ENCODE measurements at places on chromosomes 11 and 22.

DNA sequence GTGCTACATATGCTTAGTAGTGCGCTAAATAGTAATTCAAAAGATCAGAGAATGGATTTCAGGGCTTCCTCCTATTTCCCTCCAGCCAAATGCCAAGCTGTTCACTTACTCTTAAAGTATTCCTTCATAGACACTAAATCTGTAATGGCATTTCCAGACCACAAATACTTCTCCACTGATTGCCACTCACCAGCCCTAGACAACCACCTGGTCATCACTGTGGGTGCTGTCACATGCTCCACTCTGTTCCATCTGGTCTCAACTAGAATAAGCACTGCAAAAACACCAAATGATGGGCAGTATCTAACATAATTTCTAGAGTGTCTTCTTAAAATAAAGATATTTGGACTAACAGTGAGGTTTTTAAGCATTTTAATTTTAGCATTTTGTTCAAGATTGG lies 341.3 kb downstream of the AASDHPPT start:
- DNase-seq = no peak

GRCh38 chr11:113840932-113841664 lies 34.3 kb downstream of the USP28 start:
- DNase-seq = no peak

GRCh38 chr11:7971846-7972245 lies 6.6 kb upstream of the NLRP10 start:
- DNase-seq = no peak

DNA sequence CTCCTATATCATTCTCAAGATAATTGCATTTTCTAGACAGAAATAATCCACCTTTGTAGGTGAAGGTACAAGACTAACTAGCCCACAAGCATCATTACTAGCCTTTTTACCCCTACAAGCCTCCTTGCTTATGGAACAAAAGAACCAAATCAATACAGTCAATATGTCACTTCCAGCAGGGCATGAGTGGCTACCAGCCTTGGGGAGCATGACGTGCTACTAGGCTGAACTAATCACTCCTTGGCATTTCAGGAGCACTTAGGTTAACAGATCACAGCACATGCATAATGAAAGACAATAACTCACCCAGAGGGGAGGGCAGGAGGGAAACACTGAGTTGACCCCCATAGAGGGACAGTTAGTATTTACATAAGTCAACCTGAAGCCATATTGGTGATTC lies 2.7 kb downstream of the DRD2 start:
- no peak for DNase-seq

GRCh38 chr11:65648997-65649493 lies 11.1 kb downstream of the SIPA1 start:
- no peak for DNase-seq

DNA sequence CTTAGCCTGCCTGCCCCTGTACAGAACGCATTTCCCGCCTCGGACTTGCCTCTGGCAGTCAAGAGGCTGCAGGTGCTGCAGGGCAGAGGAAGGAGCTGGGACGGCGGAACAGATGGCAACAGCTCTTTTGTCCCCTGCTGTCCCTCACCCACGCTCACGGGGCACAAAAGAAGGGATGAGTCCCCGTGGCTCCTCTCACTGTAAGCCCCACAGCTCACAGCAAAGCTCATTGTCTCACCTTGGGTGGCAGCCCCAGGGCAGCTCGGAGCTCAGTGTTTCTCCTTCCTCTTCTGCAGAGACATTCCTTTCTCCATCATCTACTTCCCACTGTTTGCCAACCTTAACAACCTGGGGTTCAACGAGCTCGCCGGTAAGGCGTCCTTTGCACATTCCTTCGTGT lies 24.3 kb downstream of the SLC25A18 start:
- DNase-seq = no peak

DNA sequence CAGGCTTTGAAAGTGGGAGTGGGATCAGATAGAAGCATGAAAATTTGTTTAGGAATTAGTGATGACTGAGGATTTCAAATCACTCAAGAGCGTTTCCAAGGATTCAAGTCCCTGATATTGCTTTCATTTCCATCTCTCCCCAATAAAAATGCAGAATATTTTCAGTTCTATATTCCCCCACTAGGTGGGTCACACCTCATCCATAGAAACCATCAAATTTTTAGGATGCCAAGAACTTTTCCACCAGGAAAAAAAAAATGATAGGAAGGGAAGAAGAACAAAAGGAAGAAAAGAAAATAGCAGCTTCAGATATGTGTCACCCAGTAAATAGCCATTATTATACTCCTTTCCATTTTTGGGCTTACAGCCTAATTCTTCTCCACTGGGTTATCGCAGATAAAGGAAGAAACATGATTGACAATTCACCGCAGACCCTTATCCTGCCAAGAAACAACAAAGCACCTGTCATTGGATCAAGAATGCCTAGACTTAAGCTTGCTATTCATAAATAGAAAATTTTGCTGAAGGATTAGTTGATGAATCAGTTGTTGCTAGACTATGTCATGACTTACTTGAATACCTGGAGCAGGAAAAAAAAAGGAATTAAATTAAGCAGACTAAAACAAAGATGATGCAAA lies 30.3 kb upstream of the OR10D3 start:
- DNase-seq = no peak

GRCh38 chr11:38553148-38553547 lies 1955.1 kb upstream of the RAG2 start:
- no peak for DNase-seq

DNA sequence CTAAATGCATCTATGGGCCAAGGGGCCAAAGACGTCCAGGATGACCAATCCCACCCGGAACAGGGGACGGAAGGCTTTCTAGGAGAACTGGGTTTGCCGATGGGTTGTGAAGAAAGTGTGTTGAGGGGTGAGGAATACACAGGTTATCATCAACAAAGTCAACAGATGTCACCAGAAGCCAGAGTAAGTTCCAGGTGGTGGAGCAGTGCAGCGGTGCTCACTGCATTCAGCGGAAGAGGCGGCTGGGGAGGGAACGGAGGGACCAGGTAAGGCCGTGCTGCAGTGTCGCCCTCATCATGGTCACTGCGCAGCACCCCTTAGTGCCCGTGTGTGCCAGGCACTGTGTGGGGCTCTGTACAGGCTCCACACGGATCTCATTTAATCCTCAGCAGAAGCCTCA lies 176.0 kb downstream of the EFCAB6 start:
- DNase-seq = no peak

- DNase-seq = no peak
Measured at GRCh38 chr11:74680035-74680671, 51.1 kb downstream of the CHRDL2 start.

DNA sequence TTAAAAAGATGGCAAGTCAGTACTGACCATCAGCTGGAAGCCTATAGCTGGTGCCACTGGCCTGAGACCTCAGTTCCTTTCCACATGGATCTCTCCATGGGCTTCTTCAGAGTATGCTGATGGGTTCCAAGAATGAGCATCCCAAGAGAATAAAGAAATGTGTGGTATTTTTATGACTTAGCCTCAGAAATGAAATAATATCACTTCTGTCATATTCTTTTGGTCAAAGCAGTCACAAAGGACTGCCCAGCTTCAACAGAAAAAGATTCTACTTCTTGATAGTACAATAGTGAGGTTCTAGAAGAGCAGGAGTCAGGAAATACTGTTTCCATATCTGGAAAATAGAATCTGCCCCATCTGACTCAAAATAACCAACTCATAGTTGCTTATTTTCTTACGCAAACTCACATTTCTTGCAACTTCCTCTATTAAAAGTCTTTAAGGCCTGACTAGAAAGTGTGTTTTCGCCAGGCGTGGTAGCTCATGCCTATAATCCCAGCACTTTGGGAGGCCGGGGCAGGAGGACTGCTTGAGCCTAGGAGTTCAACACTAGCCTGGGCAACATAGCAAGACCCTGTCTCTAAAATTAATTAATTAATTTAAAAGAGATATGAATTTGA lies 116.9 kb downstream of the SIK3 start:
- no peak for DNase-seq

DNA sequence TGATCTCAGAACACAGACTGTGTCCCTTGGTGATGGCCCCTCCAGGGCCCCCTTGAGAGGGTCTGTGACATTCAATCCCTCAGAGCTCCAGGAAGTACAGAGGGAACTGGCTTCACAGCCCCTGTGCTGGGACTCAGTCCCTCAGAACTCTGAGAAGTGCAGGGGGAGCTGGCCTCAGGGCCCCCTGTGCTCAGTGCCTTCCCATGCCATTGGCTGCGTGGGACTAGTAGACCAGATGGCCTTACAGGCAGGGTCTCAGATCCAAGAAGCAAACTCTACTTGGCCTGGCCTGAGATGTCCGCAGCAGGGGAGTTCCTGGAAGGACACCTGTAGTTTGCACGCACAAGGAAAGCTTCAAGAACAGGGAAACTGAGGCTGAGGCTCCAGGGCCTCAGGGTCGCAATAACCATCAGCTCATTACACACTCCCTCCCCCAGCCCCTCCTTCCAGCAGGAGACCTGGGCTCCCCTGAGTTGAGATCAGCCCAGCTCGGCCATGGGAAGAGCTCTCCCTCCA lies 138.4 kb downstream of the BRD1 start:
- no peak for DNase-seq

GRCh38 chr22:29830585-29830984 lies 7.5 kb downstream of the ASCC2 start:
- no peak for DNase-seq

DNA sequence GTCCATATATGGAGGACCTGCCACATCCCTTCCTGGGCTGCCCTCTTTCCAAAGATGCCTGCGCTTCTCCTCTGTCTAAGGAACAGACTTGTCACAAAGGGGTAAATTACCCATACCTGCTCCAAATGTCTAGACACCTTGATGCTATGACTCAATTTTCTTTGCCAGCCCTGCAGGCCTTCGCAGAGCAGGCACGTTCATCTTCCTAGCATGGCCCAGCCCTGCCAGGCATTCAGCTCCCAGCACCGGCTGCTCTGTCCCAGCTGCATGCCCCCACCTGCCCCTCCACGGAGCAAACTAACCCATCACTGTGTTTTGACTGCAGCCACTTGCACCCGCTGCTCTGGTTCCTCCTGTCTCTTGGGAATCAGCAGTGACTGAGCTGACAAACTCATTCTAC lies 526.1 kb downstream of the MIAT start:
- DNase-seq = no peak

- no peak for DNase-seq
Measured at GRCh38 chr11:78469896-78470295, 52.3 kb upstream of the GAB2 start.
